Esophagus squamous epithelium (tissue), 5 donors: ENCODE measurements at places on chromosomes 4 and X.

GRCh38 chr4:184648054-184648312 lies 1.3 kb downstream of the CASP3 start:
- no peak for DNase-seq

DNA sequence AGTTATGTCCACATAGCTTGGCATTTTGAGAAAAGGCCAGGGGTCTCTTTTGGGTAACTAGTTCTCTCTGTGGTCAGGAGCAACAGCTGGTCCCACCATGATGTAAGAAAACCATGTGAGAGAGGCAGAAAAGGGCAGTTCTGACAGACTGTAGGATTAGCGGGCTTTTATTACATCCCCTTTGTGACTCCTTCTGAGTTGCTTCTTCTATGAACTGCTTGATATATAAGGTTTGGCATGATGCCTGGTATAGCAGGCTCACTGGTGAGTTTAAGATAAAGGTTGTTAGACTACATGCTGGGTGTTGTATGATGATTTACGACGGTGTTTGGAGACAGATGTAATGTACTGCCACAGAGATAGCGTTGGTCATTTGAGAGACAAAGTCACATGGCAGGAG lies 2308.1 kb upstream of the AGA start:
- DNase-seq = no peak

DNA sequence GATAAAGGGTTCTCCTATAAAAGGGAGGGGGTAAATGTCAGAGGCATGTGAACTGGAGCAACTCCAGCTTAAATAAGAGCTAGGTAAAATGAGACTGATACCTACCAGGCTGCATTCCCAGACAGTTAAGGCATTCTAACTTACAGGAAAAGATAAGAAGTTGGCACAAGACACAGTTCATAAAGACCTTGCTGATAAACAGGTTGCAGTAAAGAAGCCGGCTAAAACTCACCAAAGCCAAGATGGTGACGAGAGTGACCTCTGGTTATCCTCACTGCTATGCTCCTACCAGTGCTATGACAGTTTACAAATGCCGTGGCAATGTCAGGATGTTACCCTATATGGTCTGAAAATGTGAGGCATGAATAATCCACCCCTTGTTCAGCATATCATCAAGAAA lies 13.1 kb upstream of the SULT1B1 start:
- DNase-seq = no peak

DNA sequence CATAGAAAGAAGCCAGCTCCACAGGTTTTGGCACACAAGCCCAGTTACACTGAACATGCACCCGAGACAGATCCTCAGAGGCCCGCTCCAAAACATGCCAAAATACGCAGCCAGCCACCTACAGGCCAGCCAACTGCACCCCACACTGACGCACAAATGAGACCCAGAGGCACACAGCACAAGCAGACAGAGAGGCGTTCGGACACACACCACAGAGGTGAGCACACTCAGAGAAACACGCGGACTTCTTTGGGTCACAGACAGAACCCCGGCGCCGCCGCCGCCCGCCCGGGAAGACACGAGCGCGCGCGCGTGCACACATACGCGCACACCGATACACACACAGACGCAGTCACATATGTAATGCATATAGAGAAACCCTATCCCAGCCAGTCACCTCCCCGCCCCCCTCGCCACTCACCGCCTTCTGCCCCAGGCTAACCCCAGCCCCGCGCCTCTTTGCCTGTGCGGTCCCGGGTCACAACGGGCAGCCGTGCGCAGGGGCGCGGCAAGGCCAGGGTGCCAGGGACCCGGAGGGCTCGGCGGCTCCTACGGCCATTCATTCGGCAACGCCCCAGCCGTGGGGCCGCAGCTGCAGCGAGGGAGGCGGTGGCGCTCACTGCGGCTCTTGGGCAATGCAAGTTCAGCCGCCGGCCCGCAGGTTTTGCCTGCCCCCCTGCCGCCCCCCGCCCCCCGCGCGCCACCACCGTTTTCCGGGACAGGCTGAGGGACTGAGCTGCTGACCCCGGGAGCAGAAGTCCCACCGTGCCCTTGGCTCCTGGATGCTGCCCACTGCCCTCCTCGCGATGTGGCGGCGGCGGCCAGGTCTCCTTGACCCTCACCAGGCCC lies 553 bp downstream of the SEPTIN6 start:
- DNase-seq = no peak

DNA sequence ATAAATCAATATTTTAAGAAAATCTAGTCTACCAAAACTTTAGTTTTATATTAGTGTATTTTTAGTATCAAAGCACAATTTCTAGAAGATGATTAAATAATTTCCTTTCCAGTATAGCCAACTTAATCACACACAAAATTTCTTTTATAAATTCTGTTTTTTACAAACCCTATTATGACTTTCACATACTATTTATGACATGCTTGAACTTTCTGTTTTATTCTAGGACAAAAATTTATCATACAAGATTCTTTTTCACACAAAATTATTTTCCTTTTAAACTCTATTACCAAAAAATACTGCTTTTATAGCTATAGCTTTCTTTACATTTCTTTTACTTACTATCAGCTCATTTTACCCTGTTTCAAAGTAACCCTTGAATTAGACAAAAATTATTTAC lies 149.5 kb downstream of the OR13H1 start:
- DNase-seq = no peak

GRCh38 chrX:8201896-8202331 lies 30.8 kb upstream of the VCX2 start:
- no peak for DNase-seq

DNA sequence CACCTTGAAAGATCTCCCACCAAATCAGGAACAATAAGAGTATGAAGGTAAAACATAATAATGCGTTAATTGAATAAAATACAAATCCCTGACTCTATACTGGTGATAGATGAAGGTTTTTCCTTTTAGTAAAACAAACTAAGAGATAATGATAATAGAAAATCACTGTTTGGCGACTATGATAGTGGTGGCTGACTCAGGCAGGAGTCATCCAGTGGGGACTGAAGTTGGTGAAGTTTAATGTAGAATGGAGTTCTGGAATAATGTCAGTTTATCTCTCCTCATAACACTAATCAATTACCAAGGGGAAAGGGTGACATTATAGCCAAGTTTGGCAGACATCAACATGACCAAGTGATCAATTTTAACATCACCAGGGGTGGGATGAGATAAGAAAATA lies 21.3 kb downstream of the ABCG2 start:
- DNase-seq = no peak

DNA sequence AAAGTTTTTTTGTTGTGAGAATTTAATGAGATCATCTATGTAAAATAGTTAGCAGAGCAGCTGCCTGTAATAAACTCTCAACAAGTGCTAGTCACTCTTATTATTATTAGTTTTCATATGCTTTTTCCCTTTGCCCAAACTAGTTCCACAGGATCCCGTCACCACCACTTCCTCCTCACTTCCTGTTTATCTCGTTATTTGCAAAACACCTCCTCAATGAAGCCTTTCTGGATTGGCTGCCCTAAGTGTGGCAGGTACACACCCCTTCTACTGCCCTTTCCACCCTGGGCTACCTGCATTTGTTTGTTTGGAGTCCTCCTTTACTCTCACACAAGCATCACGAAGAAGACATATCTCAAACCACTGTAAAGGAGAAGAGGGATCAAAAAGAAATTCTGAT lies 54.4 kb upstream of the KLF3 start:
- DNase-seq = no peak

DNA sequence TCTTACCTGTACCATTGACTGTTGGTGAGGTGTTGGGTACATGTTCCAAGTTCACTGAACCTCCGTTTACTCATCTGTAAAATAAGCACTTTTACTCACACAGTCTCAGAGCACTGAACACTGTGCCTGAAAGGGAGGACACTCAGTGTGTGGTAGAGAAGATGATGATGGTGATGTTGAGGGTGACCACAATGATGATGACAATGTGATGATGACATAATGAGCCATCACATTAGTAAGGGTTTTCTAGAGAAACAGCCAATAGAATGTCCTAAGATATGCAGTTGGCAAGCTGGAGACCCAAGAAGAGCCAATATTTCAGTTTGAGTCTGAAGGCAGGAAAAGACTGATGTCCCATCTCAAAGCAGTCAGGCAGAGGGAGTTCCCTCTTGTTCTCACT lies 315.4 kb upstream of the IGFBP7 start:
- DNase-seq = no peak

DNA sequence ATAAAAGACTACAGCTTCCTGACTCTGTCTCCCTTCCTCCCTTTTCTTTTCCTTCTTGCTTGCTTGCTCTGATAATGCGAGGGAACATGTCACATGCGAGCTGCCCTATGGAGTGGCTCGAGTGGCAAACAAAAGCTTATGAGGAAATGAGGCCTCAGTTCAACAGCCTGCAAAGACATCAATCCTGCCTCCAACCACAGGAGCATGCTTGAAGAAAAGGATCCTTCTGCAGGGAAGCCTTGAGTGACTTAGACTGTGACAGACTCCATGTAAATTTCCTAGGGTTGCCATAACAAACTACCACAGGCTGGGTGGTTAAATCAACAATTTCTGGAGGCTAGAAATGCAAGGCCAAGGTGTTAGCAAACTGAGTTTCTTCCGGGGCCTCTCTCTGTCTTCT lies 152.5 kb downstream of the NR3C2 start:
- no peak for DNase-seq

DNA sequence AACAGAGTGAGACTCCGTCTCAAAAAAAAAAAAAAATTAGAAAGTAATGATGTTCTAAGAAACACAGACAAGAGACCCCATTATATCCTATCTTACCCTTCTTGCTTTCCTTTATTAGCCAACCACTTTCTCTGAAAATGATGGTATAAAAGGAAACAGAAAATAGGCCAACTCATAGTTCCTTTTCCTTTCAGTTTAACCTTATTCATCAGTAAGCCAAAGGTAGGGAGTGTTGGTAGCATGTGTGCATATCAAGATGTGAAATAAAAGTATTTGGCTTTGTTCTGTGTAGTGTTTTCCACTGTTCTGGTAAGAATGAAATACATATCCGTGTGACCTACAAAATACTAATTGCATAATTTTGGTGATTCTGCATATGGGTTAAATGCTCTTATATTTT lies 266.6 kb downstream of the ZNF674 start:
- DNase-seq = no peak
